CD4-positive, alpha-beta T cell (primary cell): ENCODE measurements at places on chromosomes 5 and 9.
A peak's percentile ranks its signal among the peaks of the same experiment; 100 is the strongest.

- peak overlapping the region; percentile 37 for H3K4me3 ChIP-seq
- H3K36me3 ChIP-seq: no peaks in the 10 kb centered on the region
- DNase-seq: no peak
- peaks cover 48% of the 10 kb centered on the region for H3K27me3 ChIP-seq
- no peak overlapping the region for H3K27ac ChIP-seq
- H3K4me1 ChIP-seq: peaks cover 12% of the 10 kb centered on the region
These were observed 101.8 kb downstream of the ESM1 start for GRCh38 chr5:54883374-54884194.

DNA sequence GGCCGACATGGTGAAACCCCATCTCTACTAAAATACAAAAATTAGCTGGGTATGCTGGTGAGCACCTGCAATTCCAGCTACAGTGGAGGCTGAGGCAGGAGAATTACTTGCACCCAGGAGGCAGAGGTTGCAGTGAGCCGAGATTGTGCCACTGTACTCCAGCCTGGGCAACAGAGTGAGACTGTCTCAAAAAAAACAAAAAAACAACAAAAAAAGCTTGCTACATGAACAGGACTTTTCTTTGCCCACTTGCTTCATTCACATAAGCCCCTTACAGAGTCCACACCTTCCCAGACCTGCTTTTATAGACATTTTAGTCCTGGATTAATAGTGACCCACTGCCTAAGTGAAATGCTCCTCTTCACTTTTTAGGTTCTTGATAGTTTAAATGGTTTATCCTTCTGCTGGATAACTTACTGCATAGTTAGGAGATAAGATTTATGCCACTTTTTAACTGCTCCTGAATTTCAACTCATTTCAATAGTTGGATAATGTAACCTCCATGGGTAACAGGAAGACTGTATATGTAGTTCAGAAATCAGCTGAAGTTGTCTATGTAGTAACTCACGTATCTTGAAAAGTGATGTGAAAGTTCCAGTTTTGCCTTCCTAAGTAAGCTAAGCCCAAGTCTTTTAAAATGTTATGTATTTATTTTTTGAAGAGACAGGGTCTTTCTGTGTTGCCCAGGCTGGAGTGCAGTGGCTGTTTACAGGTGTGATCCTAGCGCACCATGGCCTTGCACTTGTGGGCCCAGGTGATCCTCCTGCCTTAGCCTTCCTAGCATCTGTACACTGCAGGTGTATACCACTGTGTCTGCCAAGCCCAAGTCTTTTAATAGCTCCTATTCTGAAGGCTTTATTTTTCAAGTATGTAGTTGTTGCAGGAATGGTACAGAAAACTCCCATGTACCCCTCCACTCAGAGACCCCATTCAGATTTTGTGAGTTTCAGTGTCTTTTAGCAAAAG, 19.7 kb downstream of the SUB1 start:
- no peak overlapping the region for H3K4me3 ChIP-seq
- DNase-seq: no peak
- peaks cover 50% of the 10 kb centered on the region for H3K36me3 ChIP-seq
- no peak overlapping the region for H3K27ac ChIP-seq
- H3K27me3 ChIP-seq: no peaks in the 10 kb centered on the region

GRCh38 chr9:137034039-137034708, 2.3 kb upstream of the FUT7 start:
- H3K27ac ChIP-seq: peak overlapping the region; percentile 60
- peaks cover 59% of the 10 kb centered on the region for H3K4me1 ChIP-seq
- H3K36me3 ChIP-seq: no peaks in the 10 kb centered on the region
- H3K27me3 ChIP-seq: no peaks in the 10 kb centered on the region
- no peak for DNase-seq

- no peak for DNase-seq
- no peaks in the 10 kb centered on the region for H3K4me1 ChIP-seq
- no peaks in the 10 kb centered on the region for H3K27me3 ChIP-seq
- no peak overlapping the region for H3K27ac ChIP-seq
- no peaks in the 10 kb centered on the region for H3K36me3 ChIP-seq
- H3K4me3 ChIP-seq: no peak overlapping the region
These were observed 121.5 kb upstream of the SNX2 start for GRCh38 chr5:122653087-122654017.

DNA sequence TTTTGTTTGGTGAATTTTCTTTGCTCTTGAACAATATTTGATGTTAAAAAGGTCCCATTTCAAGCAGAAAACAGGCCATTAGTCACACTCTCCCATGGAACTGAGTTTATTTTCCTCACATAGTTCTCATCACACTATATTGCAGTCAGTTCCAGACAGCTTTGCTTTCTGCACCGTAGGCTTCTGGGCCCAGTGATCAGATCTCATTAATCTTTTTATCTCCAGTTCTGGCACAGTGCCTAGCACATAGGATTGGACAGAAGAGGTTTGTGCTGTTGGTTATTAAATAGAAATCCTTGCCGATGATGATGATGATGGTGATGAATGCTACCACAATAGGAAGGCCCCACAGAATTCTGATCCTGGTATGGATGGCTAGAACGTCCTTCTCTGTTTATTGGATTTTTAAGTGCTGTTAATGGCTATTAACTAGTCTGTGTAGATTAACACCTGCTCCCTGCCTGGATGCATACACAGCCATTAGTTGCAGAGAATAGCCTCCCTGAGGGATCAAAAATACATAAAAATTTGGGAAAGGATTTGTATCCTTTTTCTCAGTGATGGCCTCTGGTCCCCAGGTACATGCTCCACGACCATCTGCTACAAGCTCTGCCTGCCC, 52.0 kb upstream of the NTRK2 start:
- DNase-seq: no peak
- peaks cover 2% of the 10 kb centered on the region for H3K27me3 ChIP-seq
- no peak overlapping the region for H3K27ac ChIP-seq
- H3K4me1 ChIP-seq: no peaks in the 10 kb centered on the region
- no peaks in the 10 kb centered on the region for H3K36me3 ChIP-seq

- no peaks in the 10 kb centered on the region for H3K36me3 ChIP-seq
- no peaks in the 10 kb centered on the region for H3K27me3 ChIP-seq
- no peaks in the 10 kb centered on the region for H3K4me1 ChIP-seq
- H3K27ac ChIP-seq: no peak overlapping the region
These were observed 16.1 kb upstream of the COL5A1 start for GRCh38 chr9:134625361-134626068.

DNA sequence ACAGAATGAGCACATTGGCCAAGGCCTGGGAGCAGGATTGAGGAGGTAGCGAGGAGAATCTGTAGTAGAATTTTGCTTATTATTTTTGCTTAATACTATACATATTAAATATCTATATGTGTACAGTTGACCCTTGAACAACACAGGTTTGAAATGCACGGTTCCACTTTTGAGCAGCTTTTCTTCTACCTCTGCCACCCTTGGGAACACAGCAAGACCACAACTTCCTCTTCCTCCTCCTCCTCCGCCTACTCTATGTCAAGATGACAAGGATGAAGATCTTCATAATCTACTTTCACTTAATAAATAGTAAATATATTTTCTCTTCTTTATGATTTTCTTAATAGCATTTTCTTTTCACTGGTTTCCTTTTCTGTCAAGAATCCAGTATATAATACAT, 541.4 kb downstream of the KCTD16 start:
- H3K4me3 ChIP-seq: no peak overlapping the region
- H3K36me3 ChIP-seq: no peaks in the 10 kb centered on the region
- H3K27me3 ChIP-seq: no peaks in the 10 kb centered on the region
- H3K27ac ChIP-seq: no peak overlapping the region

GRCh38 chr9:4464911-4465513, 25.3 kb upstream of the SLC1A1 start:
- H3K4me1 ChIP-seq: peaks cover 2% of the 10 kb centered on the region
- no peak for DNase-seq
- no peak overlapping the region for H3K4me3 ChIP-seq
- no peaks in the 10 kb centered on the region for H3K36me3 ChIP-seq
